ENCODE measurements at places on chromosomes 4 and X. TPM values are rescaled to one million over a fixed set of nuclear protein-coding genes. Genes with fewer than 3 reads are reported as not detected.
A peak's percentile ranks its signal among the peaks of the same experiment; 100 is the strongest.

RAB9B gene
- total RNA-seq: not detected

DNA sequence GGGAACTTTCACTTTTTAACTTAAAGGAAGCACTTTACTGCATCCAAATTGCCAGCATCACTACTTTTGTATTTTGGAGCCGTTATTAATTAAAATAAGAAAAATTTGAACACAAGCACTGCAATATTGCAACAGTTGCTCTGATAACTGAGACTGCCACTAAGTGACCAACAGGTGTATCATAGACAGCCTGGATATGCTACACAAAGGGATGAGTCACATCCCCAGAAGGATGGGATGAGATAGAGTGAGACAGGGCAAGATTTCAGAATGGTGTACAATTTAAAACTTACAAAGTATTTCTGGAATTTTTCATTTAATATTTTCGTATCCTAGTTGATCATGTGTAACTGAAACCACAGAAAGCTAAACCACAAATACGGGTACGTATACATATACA lies 204.1 kb downstream of the MAPK10 start:
- no peak for DNase-seq

GRCh38 chr4:23654791-23655190 lies 235.1 kb downstream of the PPARGC1A start:
- no peak for DNase-seq

DNA sequence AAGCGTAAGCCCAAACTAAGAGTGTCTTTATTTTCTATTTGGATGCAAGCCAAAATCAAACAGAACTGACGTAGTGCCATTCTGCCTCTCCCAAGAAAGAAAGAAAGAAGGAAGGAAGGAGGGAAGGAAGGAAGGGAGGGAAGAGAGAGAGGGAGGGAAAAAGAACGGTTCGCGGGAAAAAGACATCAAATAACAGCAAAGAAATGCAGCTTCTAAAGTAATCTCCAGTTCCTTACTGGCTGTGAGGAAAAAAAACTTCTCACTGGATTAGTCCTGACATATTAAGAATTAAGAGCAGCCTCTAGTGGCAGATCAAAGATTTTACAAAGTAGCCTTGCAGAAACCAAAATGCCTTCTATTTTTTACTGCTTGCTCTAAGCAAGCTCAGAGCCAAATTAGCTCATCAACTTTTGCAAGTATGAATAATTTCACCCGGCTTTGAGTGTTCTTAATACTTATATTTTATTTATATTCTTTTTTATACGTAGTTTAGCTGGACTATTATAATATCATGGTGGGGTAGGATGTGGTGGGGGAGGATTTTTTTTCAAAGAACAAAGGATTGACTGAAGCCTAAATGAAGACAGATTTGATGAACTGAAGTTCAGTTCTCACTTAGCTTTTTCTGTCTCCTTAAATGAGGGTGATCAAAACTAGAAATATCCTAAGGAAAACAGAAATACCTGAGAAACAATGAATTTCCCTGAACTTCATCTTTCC lies 36.6 kb downstream of the PITX2 start:
- DNase-seq: peak; percentile 55

GRCh38 chr4:6364581-6364980 lies 94.9 kb downstream of the WFS1 start:
- DNase-seq: no peak

DNA sequence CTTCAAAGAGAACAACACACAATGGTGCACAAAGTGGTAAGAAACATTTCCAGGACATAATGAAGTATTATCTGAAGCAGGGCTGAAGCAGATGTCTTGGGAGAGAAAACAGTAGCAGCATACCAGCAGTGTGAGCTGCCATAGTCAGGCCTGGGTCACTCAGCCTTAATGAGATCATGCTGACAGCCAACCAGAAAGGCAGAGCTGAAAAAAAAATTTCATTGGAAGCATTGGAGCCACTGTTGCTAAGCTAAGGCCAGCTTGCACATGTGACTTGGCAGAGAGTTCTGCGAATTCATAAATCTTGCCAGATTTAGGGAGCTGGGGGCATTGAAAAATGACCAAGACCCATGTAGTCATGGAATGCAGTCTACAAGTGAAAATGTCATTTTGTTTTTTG lies 444.0 kb upstream of the PITX2 start:
- DNase-seq: no peak

NONO gene
- total RNA-seq: 400 TPM

- DNase-seq: no peak
Observed at GRCh38 chr4:16171831-16172230, 54.4 kb downstream of the TAPT1 start.

- DNase-seq: no peak
Observed at GRCh38 chr4:185017964-185018772, at the start of gene HELT. TSS of gene HELT (plus strand) at chr4:185018490. CDS start at chr4:185018929, 439 bp downstream.

GRCh38 chrX:150934453-150934852 lies 36.0 kb upstream of the CD99L2 start:
- no peak for DNase-seq

GRCh38 chr4:156956826-156957368 lies 14.7 kb downstream of the PDGFC start:
- peak; percentile 39 for DNase-seq

- DNase-seq: peak; percentile 72
Observed at GRCh38 chr4:61094854-61095598, 105.1 kb upstream of the ADGRL3 start.

WDR13 gene
- total RNA-seq: 120 TPM

DNA sequence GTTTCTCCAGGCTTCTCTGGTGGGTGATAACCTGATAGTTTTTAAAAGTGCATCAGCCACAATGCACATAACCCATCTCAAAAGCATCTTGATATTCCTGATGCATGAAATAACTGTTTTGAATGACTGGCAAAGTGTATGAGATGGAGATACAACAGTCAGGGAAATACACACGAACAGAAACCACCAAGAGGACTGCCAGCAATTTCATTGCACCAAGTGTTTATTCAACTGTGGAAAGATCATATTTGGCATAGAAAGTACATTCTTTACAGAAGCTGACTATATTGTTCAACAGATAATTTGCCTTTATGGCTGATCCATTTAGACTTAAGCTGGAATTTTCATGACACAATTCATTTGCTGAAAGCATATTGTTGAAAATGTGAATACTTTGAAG lies 139.5 kb downstream of the SLIT2 start:
- DNase-seq: no peak

DNA sequence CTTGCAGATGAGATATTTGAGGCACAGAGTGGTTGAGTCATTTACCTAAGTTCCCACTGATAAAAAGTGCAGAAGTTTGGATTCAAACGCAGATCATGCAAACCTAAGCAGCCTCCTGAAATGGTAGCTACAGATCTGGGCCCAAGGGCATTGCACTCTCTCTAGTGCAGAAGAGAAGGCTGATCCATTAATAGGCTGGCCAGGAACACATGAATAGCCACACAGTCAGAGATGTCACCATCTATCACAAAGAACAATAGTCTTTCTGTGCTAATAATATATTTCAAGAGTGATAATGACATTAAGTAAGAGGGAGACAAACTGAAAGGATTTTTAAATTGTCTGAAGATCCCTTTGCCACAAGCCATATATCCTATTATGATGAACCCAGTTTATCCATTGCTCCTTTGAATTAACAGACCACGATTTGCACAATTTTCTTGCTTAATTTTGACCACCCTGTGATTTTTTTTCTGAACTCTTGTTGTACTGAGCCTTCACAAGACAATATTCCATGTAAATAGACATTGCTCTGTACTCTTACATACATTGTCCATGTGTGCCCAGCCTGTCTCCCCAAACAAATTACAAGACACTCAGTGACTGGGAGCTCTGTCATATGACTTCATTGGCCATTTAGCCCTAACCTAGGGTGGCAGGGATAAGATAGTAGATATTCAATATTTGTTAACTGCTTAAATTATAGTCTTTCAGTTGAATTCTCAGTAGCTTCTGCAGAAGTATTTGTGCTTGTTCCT lies 112.4 kb upstream of the RBPJ start:
- DNase-seq: no peak

- DNase-seq: no peak
Observed at GRCh38 chr4:127484117-127484516, 148.6 kb upstream of the INTU start.

- no peak for DNase-seq
Observed at GRCh38 chr4:153222707-153223426, 18.6 kb downstream of the TRIM2 start.

- no peak for DNase-seq
Observed at GRCh38 chr4:140816806-140817510, 60.8 kb upstream of the TBC1D9 start.

GRCh38 chr4:52946855-52947254 lies 84.7 kb downstream of the RASL11B start:
- no peak for DNase-seq

DNA sequence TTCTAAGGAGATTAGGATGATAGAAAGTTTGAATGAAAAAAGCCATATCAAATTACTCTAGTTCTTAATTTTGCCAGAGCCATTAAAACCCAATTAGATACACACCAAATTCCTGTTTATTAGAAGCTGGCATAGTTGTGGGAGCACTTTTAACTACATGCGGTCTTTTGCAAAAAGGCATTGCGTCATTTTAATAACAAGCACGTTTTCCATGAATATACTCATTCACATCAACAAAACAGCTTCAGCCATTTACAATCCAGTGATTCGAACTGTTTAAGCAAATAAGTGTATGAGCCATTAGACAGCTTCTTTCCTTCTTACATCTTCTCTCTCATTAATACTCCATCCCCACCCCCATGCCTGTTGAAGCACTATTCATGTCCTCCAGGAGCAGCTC lies 109.5 kb upstream of the EOLA2 start:
- DNase-seq: no peak

DNA sequence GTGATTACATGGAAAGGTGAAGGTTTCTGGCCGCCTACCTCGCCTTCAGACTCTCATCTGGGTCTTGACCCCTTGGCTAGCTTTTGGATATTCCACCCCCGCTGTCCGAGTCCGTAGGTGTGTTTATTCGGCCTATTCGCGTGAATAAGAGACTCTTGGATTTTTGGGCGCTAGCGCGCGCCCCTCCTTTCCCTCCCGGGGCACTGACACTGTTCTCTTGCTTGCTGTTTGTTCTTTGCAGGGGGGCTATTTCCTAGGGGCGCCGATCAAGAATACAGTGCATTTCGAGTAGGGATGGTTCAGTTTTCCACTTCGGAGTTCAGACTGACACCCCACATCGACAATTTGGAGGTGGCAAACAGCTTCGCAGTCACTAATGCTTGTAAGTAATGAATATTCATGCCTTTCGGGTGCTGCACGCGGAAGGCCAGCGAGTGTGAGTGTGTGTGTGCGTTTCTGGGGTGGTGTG lies 932 bp downstream of the GRIA2 start:
- DNase-seq: no peak

ADH6 gene
- total RNA-seq: 0.47 TPM

CYSLTR1 gene
- total RNA-seq: not detected

FGFR3 gene
- total RNA-seq: 73.4 TPM

- no peak for DNase-seq
Observed at GRCh38 chr4:111268769-111269414, 646.0 kb upstream of the PITX2 start.

Data from HT-29 (cell line).